ENCODE measurements at places on chromosomes 4 and X.

GRCh38 chrX:105723966-105724735 lies 98.2 kb upstream of the NRK start:
- DNase-seq = no peak

GRCh38 chr4:143183513-143184216 lies 1.1 kb upstream of the USP38 start:
- DNase-seq = no peak

- DNase-seq = no peak
Measured at GRCh38 chr4:24674279-24674678, 89.9 kb upstream of the DHX15 start.

DNA sequence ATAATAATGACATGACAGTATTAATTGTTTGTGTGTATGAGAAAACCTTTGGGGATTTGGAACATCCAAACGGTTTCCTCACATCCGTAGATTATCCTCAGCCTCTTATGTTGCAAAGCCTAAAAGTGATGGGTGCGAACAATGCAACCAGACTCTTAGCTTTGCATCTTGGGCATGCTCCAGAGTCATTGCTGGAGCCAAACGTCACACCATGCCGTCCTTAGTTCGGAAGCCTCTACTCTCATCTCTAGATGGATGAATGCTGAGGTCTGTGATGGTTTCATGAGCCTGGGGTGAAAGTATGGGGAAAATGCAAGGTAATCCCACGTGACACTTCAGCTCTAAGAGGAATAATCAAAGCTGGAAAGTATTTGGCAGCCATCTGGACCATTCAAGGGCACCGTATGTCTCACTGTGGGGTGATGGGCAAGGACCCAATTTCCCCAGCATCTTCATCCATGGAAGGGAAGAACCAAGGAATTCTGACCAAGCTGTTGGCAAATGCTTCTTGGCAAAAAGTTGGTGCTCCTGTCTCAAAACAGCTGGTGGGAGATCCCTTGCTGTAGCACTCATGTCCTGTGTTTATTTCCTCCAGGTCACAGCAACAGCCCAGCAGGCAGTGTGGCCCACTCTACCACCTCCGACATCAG lies 6.3 kb upstream of the RTL5 start:
- no peak for DNase-seq

DNA sequence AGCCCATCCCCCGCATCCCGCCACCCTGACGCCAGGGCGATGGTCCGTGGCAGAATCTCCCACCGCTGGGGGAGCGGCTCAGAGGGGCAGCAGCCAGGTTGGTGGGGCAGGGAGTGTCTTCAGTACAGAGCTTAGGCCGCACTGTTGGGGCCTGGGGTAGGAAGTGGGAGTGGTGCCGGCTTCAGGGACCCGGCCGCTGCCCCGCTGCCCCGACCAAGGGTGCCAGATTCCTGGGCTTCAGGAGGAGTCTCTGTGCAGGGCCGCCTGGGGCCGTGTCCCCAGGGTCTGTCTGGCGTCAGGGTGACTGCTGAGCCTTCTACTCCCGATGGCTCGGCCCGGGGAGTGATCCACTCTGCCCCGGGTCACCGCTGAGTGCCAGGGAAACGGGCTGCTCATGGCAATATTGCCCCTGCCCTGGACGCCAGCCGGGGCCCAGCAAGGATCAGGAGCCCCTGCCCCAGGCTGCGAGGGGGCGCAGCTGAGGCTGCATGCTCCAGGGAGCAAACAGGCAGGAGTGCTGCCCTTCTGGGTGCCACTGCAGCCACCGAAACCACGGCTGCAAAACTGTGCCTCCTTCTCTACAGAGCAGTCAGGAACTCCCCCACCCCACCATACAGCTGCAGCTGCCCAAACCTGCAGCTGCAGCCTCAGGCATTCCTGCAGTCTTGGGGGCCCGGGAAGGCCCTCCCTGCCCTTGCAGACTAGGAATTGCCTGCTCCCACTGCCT lies 1206.1 kb downstream of the ARAP2 start:
- DNase-seq = no peak

- no peak for DNase-seq
Measured at GRCh38 chr4:109690690-109691410, 12.4 kb downstream of the CASP6 start.

DNA sequence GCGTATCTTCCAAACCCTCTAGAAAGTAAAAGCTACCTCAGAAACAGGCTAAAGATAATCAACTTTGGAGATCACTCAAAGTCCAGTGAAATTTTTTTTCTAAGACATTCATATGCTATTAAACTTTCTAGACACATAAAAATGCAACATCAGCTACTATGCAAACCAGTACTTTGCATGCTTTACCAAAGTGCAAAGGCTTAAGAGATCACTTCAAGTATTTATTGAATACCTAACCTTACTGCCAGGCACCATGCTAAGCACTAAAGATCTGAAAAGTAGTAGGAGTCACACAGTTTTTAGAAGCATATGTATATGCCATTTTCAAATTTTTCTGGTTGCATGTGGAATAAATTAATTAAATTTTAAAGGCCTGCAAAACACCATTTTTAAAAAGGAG lies 115.8 kb downstream of the THOC2 start:
- no peak for DNase-seq

DNA sequence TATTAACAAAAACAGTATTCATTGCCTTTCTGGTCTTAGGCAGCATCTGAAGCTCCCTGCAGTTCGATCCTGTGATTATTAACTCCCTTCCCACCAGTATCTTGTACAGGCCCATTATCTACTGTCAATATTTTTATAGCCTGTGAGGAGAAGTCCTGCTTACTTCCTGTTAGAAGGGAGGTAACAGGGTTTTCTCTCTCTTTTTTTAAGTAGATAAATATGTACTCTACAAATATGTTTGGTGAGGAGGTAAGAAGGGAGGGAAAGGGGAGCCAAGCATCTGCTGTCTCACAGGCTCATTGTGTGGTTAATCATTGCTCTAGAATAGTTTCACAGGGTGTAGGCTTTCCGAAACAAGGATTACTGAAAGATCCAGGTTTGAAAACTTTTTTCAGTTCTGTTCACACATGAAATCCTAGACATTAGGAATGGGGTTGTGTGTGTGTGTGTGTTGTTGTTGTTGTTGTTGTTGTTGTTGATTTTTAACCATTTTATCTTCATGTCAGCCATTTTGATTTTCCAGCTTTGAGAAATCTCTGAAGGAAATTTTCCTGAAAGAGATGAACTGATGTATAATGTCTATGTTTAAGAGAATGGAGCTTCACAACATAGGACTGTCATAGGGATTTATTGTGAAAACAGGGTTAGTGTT lies 14.2 kb downstream of the ATOH1 start:
- no peak for DNase-seq

- no peak for DNase-seq
Measured at GRCh38 chr4:87399148-87399547, 8.2 kb upstream of the HSD17B11 start.

DNA sequence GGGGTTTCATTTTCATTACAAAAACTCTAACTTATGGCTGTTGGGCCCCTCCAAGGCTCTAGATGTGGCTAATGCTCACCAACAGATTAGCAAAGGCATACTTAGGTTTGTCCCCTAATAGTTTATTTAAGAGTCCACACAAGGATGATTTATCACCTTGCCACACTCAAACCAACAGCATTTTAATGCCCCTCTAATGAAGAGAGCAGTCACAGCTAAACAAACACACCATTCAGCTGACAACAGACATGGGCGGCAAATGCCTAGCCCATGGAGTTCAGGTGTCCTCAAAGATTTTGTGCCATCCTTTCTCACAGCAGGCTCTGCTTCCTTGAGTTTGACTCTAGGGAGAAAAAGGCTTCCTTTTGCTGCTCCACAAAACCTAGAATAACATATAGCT lies 61.8 kb upstream of the CITED1 start:
- DNase-seq = no peak

- no peak for DNase-seq
Measured at GRCh38 chr4:8292478-8293107, 23.0 kb downstream of the HTRA3 start.

DNA sequence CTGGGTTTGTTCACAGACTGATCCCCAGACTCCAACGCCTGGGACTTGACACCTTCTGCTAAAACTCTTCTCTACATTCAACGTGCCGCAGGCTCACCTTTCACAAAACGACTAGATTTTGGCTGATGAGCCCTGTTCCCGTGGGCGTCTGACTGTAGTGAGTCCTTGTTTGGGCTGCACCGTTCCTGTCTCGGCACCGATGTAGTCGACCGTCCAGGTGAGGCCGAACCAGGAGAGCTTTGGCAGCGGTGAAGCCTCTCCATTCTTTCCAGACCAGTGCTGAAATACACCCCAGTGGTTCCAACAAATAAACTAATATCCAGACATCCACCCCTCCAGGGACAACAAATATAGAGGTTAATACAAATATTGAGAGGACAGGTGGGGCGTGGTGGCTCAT lies 45.0 kb upstream of the TLR3 start:
- no peak for DNase-seq

GRCh38 chr4:94649381-94650133 lies 108.2 kb upstream of the BMPR1B start:
- DNase-seq = no peak

DNA sequence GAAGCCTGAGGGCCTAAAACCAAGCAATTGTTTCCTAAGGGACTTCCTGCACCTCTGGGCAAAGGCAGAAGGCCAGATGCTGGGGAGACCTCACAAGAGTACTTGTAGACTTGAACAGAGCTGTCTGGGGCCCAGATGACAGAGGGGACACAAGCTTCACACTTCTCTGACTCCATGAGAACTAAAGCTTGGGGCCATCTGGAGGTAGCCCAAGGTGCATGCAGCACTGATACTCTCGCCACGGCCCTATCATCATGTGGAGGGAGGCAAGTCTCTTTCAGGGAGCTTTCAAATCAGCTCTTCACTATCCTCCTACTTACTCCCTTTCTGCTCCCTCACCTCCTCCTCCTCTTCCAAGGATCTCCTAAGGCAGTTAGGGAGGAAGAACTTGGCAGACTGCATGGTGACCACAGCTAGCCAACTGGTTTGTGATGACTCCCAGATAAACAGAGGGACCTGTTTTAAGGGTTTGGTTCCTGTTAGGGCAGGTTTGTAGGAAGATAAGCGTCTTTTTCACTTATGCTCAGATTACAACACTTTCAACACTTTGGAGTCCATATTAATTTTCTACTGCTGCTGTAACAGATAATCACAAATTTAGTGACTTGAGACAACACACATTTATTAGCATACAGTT lies 23.8 kb downstream of the MSL3 start:
- no peak for DNase-seq

DNA sequence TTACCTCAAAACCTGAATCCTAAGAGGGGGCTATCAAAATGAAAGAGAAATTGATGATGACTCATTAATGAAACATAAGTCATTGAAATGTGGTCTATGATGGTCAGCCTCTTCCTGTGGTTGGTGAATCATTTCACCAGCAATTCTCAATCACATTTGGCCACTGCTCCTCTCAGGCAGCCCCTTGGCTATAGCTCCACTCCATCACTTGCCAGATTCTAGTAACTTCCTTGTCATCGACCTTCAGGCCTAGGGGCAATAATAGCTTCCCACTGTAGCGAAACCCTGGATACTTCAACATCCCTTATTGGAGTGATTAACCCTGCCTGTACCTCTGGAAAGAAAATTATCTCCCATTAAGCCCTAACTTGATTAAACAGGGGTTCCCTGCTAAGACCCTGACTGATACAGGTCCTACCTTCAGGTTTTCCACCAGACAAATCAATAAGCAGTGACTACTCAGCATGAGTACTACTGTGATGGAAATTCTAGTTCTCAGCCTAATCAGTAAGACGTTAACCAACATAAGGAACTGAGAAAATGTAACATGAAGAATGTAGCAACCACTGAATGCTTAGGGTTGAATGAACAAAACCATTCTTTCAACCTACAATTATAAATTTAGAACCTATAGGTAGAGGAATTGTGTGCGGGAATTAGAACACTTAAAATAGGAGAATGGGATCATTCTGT lies 30.4 kb downstream of the ADH7 start:
- peak; percentile 72 for DNase-seq

- DNase-seq = no peak
Measured at GRCh38 chr4:128603081-128603480, 206.4 kb upstream of the JADE1 start.

DNA sequence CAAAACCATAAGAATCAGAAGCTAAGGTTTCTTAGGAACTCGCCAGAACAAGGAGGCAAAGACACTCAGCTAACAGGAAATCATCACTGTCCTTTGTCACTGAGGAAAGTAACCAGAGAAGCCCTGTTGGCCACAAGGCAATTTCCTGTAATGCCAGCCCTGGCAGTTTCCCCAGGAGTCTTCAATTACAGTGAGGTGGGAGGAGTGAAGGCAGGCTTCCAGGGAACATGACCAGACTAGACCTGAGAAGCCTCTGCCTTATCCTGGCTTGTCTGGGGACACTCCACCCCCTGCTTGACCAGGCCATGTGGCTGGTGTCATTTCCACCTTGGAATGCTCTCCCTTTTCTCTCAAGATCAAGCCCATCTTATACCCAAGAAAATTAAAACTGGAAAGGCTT lies 125.3 kb downstream of the COL4A6 start:
- DNase-seq = no peak

GRCh38 chr4:152257601-152258066 lies 278.3 kb downstream of the FBXW7 start:
- DNase-seq = no peak

- DNase-seq = no peak
Measured at GRCh38 chr4:40536032-40536431, 93.6 kb downstream of the RBM47 start.

DNA sequence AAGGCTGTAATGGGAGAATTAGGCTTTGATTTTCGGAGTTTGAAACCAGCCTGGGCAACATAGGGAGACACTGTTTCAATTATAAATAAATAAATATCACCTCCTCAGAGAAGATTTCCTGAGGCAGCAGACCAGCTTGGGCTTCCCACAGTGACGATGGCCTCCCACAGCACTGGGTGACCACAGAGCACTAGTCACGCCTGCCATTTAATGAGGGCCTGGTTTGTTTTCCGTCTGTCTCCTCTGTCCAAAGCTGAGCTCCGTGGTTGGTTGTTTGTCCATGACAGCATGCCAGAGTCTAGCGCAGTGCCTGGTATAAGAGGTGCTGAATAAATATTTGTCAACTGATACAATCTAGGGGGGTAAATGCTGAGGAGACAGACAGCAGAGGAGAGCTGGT lies 10.4 kb upstream of the PDGFRA start:
- no peak for DNase-seq

GRCh38 chrX:20529711-20530110 lies 263.0 kb upstream of the RPS6KA3 start:
- no peak for DNase-seq

- peak; percentile 11 for DNase-seq
Measured at GRCh38 chrX:140034916-140035315, 69.6 kb upstream of the CXorf66 start.

GRCh38 chr4:120773641-120774040 lies 148.9 kb downstream of the PRDM5 start:
- DNase-seq = no peak

DNA sequence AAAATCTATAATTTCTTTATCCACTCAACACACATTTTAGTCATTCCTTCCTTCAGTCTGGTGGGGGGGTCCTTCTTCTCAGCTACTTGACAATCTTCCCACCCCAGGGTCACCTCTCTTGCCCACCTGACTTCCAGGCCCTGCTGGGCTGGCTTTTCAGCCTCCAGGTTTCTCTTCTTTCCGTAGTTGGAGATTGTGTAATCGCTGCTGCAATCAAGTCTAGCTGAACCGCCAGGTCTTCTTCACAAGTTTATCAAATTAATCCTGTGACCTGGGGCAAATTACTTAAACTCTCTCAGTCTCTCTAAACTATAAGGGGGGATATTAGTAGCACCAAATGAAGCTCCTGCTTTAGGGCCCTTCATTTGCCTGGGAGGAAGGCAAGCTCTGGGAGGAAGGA lies 102.9 kb upstream of the TNIP3 start:
- DNase-seq = no peak

- DNase-seq = no peak
Measured at GRCh38 chrX:7269991-7270390, 122.0 kb upstream of the PUDP start.

All from activated CD4-positive, alpha-beta T cell treated with anti-CD3 and anti-CD28 coated beads, Interleukin-2, Interleukin-6, amounts not matched to agents 100 ng/mL and 50 ng/mL, durations not matched to agents 16 hours and 8 hours (primary cell).